NCI-H187 (cell line): ENCODE measurements at places on chromosomes 11 and 22.
A peak's percentile ranks its signal among the peaks of the same experiment; 100 is the strongest.

- no peak for DNase-seq
Measured at GRCh38 chr22:42912059-42912458, 55.0 kb upstream of the ARFGAP3 start.

GRCh38 chr11:114073007-114073827, 13.7 kb downstream of the ZBTB16 start:
- no peak for DNase-seq

- DNase-seq = peak; percentile 23
Measured at GRCh38 chr11:31106968-31107576, 262.5 kb downstream of the DCDC1 start.

DNA sequence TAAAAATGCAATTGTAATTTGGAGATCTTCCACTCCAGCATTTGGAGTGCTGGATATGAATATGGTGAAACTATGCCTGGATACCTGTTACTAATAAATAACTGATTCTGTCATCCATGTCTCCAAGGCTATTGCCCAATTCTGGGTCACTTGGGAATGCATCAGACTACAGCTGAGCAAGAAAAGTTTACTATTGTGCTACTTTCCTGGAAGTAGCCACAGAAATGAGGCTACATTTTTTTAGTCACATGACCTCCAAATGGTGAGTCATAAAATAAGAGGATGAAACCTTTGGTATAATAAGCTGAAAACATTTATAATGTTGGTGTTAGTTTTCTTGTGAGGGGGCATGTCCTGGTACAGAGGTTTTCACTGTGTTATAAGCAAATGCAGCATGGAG, 44.4 kb downstream of the DCDC1 start:
- no peak for DNase-seq

GRCh38 chr11:102604875-102605274, 20.3 kb downstream of the MMP20 start:
- DNase-seq = no peak

DNA sequence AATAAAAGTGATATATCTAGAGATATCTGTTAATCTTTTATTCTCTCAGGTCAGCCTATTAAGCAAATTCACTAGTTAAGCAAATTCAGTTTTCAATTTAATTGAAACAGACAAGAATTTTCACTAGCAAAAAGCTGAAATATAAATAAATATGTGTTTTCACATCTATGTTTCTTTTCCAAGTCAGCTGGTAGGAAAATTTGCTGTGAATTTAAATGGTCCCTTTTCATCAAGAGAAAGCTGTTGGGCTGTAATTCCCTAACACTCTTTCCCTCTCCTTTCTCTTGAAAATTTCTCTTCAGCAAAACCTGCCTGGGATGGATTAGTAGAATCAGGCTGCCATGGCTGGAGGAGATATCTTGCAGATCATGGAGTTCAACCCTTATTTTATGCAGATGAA, 46.9 kb upstream of the BARX2 start:
- no peak for DNase-seq

DNA sequence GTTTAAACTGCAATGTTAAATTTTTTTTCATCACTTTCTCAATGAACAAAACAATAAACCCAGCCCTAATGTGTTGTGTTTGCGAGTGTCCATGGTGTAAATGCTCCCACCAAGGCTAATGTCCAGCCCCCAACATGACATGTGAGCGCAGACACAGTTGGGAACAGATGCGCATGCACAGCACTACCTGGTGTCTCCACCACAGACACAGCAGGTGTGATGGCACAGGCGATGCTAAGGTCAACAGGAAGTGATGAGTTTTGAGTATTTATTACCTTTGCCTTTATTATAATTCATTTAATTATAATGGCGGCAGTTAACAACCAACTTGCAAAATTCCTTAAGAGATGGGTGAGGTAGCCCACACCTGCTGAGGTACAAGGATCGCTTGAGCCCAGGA, 42.9 kb downstream of the MICAL3 start:
- no peak for DNase-seq

GRCh38 chr22:39027717-39028116, 6.8 kb downstream of the APOBEC3D start:
- DNase-seq = no peak

- no peak for DNase-seq
Measured at GRCh38 chr11:2742611-2743426, 43.0 kb upstream of the KCNQ1OT1 start.

DNA sequence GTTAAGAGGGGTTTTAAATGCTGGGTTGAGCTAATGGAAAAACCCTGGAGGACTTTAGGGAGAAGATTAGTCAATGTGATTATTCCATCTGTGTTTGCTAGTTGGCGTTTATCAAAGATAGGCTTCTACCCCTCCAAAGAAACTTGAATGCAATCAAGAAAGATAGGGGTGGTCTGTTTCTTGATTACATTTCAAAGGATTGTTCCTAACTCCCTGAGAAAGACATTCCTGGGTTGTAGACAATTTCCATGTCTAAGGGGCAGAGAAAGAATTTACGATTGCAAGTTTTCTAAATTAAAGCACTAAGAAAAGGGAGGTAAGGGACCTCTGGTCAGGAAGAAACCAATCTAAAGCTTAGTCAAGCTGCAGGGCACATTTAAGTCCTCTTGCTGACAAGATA, 2268.7 kb downstream of the LRRC4C start:
- no peak for DNase-seq

GRCh38 chr11:58318532-58318931, 40.3 kb downstream of the OR5B17 start:
- DNase-seq = no peak

- no peak for DNase-seq
Measured at GRCh38 chr11:57277845-57278720, 41.0 kb upstream of the APLNR start.

DNA sequence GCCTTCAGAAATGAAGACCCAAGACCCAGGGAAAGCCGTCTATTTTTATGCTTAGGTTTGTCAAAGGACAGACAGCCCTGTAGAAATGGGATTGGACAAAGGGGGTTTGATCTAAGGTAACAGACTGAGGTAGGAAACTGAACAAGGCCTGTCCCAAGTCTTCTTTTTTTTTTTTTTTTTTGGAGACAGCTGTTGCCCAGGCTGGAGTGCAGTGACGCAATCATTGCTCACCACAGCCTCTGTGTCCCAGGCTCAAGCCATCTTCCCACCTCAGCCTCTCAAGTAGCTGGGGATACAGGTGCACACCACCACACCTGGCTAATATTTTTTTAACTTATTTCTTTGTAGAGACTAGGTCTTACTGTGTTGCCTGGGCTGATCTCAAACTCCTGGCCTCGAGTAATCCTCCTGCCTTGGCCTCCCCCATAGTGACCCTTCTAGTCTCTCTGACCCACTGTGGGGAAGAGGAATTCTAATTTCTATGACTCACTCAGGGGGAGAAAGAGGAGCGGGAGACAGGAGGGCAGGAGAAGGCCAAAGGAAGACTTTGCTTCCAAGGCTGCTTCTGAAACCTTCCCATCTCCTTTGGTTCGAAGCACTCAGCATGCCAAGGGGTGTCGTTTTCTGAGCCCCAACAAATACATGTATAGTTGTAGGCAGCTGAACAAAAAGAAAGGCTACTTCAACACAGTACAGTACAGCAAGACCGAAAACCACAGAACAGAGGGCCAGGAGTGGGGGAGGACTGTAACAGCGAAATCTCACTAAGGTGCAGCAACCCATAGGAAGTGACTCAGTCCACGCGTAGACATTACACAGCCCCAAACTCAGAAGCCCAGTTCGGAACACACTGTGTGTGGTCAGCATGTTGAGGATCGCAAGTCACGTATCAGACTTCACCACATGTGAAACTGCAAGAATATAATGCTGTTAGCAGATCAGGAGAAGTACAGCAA, 872 bp downstream of the TMA7B start:
- no peak for DNase-seq

DNA sequence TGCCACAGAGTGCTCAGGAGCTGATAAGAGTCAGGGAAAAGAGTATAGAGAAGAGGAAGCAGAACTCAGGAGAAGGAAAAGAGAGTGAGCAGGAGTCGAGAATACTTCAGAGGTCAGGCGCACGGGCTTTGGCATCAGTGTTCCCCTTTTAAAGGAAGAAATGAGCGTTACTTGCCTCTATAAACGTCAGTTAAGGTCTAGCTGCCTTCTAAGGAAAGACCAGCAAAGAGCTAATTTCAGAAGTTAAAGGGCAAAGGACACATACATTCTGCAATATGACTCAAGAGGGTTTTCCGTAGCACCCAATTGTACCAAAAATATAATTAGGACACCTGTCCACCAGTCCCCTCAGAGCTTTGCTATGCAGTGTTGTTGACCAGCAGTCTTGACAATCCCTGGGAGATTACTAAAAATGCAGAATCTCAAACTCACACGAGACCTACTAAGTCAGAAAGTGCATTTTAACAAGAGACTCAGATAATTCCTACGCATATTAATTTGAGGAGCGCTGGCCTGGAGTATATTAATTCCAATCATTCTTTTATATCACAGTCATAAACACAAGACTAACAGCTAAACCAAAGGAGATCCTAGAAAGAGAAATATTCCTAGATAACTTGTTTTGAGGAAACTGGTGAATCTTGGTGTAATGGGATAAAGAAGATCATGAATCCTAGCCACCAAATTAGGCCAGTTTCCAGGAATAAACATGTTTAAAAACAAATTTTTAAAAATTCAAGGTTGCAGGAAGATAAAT, 249.0 kb downstream of the CADM1 start:
- DNase-seq = no peak

- DNase-seq = no peak
Measured at GRCh38 chr11:63879598-63880402, 37.2 kb downstream of the RCOR2 start.

- DNase-seq = no peak
Measured at GRCh38 chr11:104784684-104785460, 113.4 kb downstream of the CASP12 start.

GRCh38 chr11:80365076-80365725, 924.4 kb upstream of the TENM4 start:
- no peak for DNase-seq
